GM19239 (cell line): ENCODE measurements at places on chromosomes 16 and 17.

GRCh38 chr16:8964462-8964861, 756 bp upstream of the USP7 start:
- no peak for DNase-seq

- no peak for DNase-seq
Observed at GRCh38 chr17:4142107-4142900, 526 bp downstream of the ZZEF1 start.

DNA sequence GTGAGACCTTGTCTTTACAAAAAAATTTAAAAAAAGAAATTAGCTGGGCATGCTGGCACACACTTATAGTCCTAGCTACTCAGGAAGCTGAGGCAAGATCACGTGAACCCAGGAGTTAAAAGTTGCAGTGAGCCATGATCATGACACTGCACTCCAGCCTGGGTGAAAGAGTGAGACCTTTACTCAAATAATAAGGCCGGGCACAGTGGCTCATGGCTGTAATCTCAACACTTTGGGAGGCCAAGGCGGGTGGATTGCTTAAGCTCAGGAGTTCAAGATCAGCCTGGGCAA, 11.5 kb upstream of the RIPOR1 start:
- no peak for DNase-seq

- no peak for DNase-seq
Observed at GRCh38 chr17:17924131-17924856, 47.9 kb downstream of the TOM1L2 start.

GRCh38 chr16:10531582-10531981, 48.8 kb downstream of the EMP2 start:
- no peak for DNase-seq

- DNase-seq, result no peak
Observed at GRCh38 chr16:27920391-27920891, 143.1 kb downstream of the GSG1L start.

DNA sequence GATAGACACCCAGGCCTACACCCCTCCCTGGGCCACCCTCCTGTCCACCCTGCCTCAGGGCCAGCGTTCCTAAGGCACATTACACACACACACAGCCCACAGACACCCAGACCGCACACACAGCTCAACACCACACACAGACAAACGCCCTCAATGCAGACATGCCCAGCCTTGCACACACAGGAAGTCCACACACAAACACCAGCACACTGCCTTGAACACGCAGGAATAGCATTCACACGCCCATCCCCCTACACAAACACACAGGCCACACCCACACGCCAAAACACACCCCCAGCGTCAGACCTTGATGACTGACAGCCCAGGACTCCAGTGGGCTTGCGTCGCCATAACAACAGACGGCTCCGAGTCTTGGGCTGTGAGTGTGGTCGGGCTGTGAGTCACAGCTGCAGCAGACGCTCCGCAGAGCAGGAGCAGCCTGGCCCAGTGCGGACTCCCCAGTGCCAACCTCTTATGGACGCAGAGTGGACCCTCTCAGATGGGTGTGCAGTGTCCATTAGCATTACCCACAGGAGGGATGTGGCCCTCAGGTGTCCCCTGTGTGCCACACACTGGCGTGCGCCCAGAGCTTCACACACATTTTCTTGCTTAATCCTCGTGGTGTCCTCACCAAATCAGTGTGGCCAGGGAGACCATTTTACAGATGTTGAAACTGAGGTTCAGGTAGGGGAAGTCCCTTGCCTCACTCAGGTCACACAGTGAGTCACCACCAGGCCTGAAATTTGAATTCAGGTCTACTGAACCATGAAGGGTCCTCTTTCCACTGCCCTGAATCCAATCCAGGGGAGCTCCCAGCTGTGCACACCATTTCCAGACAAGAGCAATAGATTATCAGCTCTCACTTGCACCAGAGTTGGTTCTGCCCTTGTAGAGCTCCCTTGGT, 17.8 kb upstream of the RAI1 start:
- DNase-seq, result peak; percentile 82

GRCh38 chr16:46857368-46857945, 26.5 kb upstream of the C16orf87 start:
- no peak for DNase-seq

DNA sequence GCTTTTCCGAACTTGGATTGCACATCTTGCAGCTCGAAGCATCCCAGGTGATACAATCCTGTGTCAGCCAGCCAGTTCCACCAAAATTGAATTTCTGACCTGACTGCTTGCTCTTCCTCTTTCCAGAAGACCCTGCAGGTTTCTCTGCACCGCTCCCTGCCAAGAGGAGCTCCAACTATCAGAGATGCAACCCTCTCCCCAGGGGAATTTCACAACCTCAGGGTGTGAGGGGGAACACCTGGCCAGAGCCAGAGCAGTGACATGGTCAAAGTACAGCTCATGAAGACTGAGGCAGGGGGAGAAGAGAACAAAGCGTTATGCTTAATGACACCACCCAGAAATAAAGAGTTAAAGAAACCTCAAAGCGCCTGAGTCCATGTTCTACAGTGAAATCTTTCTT, 25.0 kb downstream of the ZNF423 start:
- DNase-seq, result no peak

GRCh38 chr17:76354317-76354729, 607 bp upstream of the PRPSAP1 start:
- no peak for DNase-seq

GRCh38 chr17:794876-795275, 12.7 kb downstream of the MRM3 start:
- DNase-seq, result peak; percentile 71

GRCh38 chr16:85649411-85650134, 36.5 kb downstream of the GSE1 start:
- no peak for DNase-seq

DNA sequence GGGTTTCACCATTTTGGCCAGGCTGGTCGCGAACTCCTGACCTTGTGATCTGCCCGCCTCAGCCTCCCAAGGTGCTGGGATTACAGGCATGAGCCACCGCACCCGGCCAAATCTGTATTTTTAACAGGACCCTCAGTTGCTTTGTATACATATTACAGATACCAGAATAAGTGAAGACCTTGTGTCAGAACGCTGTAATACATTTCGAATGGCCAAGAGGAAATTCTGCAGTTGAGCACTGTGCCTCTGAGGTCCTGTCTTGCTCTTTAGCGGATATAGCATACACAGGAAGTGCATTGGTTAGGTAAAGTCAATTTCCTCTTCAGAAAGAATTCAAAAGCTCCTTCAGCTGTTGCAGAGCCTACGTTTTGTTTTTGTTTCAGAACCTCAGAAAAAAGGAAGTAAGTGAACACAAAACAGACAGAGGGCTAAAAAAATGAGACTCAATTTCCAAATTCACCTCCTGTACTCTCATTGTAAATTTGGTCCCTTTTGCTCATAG, 15.7 kb downstream of the CRLF3 start:
- peak; percentile 46 for DNase-seq

- DNase-seq, result peak; percentile 96
Observed at GRCh38 chr17:31487648-31488263, 96.3 kb downstream of the RAB11FIP4 start.

DNA sequence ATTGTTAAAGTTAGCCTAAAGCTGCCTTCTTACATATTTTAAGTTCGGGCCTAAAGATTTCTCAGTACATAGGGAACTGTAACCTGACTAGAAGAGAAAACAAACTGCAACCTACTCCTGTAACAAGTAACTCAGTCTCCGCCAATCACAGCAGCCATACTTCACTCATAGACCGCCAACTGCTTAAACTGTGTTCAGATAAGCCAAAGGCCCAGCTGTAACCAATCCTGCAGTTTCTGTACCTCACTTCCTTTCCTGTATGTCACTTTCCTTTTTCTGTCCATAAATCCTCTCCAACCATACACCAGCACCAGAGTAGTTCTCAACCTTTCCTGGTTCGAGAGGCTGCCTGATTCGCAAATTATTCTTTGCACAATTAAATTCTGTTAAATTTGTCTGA, 41.5 kb downstream of the GLG1 start:
- DNase-seq, result no peak

GRCh38 chr17:50638966-50639713, 4.5 kb downstream of the ABCC3 start:
- DNase-seq, result no peak

GRCh38 chr17:68580236-68580770, 20.9 kb downstream of the FAM20A start:
- DNase-seq, result no peak

DNA sequence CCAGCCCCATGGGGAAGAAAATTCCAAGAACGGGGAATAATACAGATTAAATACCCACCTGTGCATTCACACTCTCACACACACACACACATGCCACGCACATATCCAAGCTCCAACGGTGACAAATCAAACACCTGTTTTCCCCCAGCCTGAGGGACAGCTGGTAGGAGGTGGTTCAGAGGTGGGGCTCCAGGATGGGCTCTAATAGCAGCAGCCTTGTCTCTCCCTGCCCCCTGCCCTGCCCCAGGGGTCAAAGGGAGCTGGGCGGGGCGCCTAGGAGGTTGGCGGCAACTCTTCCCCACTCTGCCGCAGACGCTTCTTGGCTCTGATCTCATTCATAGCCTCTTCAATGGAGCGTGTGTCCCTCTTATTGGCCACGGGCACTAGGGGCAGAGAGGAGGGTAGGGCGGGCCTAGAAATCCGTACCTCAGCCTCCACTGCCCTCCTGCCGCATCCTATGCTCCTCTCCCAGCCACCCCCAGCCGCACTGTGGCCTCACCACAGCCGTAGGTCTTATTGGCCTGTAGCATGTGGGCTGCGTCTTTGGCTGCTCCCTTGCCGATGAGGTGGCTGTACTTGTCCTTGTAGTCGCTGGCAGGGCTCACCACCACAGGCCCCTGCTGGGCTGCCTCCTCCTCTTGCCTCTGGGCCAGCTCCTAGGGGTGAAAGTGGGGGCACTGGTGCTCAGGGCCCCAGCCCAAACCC, 8.2 kb downstream of the SPAG7 start:
- no peak for DNase-seq

DNA sequence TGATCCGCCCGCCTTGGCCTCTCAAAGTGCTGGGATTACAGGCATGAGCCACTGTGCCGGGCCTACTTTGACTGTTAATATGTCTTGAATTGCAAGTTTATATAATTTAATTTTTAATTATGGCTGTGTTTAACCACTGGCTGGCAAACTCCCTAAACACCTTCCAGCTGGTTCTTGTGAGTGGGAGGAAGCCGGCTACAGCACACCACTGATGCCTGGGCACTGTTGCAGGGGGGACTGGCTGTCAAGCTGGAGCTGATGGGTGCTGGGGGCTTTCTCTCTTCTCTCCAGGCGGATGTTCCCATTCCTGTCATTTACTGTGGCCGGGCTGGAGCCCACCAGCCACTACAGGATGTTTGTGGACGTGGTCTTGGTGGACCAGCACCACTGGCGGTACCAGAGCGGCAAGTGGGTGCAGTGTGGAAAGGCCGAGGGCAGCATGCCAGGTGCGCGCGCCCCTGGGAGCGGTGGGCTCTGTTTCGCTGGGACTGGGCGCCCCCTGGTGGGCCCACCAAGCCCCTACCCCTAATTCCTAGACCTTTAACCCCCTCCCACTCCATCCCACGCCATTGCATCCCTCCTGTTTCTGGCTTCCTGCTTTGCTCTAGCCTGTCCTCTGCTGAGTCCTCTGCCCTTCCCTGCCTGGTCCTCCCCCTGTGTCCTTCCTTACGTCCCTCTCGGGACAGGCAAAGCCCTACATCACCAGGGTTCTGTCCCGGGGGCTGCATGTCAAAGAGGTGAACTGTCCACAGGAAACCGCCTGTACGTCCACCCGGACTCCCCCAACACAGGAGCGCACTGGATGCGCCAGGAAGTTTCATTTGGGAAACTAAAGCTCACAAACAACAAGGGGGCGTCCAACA, 9.5 kb downstream of the TBX21 start:
- DNase-seq, result no peak

DNA sequence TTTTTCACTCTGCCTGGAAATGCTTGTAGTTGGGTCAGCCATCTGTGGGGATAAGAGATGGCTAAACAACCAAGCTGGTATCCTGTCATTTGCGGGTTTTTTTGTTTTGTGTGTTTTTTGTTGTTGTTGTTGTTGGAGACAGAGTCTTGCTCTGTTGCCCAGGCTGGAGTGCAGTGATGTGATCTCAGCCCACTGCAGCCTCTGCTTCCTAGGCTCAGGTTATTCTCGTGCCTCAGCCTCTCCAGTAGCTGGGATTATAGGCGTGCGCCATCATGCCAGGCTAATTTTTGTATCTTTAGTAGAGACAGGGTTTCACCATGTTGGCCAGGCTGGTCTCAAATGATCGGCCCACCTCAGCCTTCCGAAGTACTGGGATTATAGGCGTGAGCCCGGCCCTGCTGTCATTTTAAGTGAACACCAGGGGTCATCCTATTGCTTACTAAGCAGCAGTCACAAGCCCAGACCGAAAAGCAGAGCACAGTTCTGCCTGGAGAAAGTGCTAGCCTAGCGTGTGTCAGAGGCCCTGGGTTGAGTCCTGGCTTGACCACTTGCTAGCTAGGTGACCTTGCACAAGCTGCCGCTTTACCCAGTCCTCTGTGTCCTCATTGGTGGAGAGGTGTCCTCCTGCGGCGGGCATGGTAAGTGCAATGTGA, 4.6 kb downstream of the SMCR8 start:
- DNase-seq, result no peak

GRCh38 chr16:88455610-88456355, 2.7 kb downstream of the ZFPM1 start:
- DNase-seq, result peak; percentile 91

- DNase-seq, result no peak
Observed at GRCh38 chr16:19517424-19518089, 4.3 kb downstream of the GDE1 start.

DNA sequence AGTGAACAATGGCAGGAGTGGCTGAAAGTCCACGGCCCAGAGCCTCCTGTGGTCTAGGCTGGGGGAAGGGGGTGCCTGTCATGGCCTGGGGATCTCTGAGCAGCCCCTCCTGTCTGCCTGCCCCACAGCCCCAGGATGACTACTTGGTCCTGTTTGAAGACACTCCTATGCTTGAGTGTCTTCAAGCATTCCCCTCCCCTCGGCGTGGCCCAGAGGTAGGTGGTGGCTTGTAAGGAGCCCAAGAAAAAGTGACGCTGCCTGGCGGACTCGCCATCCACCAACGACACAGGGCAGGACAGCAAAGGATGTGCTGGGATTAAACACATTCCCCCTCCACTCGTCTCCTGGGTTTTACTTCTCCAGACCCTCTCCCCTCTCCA, 5.7 kb downstream of the SULT1A1 start:
- no peak for DNase-seq

DNA sequence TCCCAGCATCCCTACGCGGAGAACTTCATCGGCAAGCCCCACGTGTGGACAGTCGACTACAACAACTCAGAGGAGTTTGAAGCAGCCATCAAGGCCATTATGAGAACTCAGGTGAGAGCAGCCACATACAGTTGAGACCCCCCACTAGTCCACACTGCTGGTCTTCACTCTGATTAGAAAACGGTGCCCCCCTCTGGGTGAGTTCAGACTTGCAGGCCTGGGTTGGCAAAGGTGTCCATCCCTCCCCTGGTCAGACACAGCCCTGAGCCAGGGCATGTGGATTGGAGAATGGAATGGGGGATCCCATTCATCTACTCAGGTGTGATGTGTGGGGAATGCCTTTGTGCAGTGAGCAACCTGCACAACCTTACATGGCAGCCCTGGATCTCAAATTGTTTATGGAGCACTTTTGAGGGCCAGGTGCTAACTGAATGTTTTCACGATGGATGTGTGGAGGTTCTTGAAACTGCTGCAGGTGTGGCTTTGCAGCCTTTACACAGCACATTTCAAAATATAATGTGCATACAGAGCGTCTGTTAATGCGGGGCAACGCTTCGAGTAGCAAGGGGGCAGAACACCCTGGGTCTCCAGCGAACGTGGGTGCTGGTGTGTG, 72.6 kb downstream of the MGAT5B start:
- DNase-seq, result no peak

- no peak for DNase-seq
Observed at GRCh38 chr17:66746736-66747135, 88.2 kb upstream of the CACNG5 start.

GRCh38 chr17:79993390-79994227, 42.1 kb downstream of the TBC1D16 start:
- no peak for DNase-seq
